M059J (cell line): ENCODE measurements at places on chromosomes 6 and 20.

DNA sequence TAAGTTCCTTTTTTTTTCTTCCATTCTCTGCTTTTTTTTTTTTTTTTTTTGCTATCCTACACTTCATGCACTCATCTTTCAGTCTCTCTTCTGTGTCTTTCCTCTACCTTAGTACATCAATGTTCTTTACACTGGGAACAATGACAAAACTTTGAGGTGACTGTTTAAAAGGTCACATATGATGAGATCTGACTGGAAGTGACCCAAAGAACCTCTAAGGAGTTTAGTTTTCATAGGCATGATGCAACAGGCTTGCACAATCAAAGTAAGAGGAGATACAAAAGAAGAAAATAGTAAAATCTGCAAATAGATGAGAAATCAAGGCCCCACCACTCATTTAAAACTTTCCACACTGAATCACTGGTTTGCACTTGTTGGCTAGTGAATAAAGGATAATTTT is 840.8 kb downstream of the TBC1D32 start:
- no peak for DNase-seq

DNA sequence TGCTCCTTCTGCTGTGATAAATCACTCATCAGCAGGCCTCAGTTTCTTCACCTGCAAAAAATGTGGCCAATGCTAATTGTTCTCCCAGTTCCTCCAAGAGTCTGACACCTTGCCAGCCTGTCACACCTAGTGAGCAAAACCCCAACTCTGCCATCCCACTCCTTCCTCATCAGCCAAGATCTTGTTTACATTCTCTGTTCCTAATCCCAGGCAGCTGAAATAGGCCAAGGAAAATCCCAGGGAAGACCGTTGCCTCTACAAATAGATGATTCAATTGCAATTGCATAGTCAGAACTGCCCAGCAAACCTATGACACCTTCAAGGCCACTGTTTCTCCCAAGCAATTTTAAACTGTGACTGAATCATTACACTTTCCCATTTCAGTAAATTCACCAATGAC is 78.7 kb downstream of the GMDS start:
- DNase-seq: no peak

GRCh38 chr6:40899684-40900155 is 139.3 kb downstream of the UNC5CL start:
- no peak for DNase-seq

- DNase-seq: peak; percentile 61
Observed at GRCh38 chr20:53736122-53736756, 142.6 kb upstream of the ZNF217 start.

DNA sequence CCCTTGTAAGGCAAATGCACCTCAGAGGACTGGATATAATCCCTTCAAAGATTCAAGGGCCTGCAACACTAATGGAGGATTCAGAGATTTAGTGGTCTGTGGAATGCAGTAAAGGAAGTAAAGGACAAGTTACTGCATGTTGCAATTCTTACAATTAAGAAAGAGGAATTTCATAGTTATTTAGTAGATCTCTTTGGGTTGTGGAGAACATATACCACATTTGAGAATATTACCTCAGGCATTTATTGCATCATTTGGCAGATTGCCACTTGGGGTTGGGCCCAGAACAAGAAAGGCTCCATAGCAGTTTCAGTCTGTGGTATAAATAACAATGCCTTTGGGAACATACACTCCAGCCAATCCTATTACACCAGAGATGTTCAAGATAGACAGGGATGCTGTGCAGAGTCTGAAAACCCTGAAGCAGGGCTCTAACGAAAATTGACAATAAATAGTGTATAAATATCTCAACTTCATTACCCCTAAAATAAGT is 20.9 kb upstream of the EPM2A start:
- peak; percentile 91 for DNase-seq
